ENCODE measurements at places on chromosomes 5 and 9.

DNA sequence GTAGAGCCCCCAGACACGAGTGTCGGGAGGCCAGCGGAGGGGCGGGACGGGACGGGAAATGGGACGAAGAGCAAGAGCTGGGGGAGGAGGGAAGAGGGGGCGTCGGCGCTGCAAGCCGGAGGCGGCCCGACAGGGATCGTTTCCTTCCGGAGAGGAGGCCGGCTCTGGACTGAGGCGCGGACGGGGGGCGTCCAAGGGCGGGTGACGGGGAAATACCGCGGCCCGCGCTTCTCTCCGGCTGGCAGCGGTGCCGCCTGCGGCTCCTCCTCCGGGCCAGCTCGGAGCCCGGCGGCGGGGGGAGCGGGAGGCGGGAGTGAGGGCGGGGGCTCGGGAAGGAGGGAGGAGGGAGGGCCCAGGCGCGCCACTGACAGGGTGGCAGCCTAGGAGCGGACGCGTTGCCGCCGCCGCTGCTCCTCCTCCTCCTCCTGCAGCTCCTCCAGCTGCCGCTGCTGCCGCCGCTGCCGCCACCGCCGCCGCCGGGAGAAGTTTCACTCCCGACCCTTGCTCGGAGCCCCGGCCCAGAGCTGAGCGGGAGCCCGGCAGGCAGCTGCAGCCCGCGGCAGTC is at the start of gene CHSY3:
Gene CHSY3 (plus strand): TSS at position 364 of the 565 bp plus-strand sequence.
- H3K27me3 ChIP-seq: no peaks in the 10 kb centered on the region
- H3K4me3 ChIP-seq: peak within 1 kb of the TSS; percentile 69
- H3K4me1 ChIP-seq: peaks cover 14% of the 10 kb centered on the region
- DNase-seq: peak; percentile 5
- H3K27ac ChIP-seq: peak within 1 kb of the TSS; percentile 76
- no peaks in the 10 kb centered on the region for H3K36me3 ChIP-seq

DNA sequence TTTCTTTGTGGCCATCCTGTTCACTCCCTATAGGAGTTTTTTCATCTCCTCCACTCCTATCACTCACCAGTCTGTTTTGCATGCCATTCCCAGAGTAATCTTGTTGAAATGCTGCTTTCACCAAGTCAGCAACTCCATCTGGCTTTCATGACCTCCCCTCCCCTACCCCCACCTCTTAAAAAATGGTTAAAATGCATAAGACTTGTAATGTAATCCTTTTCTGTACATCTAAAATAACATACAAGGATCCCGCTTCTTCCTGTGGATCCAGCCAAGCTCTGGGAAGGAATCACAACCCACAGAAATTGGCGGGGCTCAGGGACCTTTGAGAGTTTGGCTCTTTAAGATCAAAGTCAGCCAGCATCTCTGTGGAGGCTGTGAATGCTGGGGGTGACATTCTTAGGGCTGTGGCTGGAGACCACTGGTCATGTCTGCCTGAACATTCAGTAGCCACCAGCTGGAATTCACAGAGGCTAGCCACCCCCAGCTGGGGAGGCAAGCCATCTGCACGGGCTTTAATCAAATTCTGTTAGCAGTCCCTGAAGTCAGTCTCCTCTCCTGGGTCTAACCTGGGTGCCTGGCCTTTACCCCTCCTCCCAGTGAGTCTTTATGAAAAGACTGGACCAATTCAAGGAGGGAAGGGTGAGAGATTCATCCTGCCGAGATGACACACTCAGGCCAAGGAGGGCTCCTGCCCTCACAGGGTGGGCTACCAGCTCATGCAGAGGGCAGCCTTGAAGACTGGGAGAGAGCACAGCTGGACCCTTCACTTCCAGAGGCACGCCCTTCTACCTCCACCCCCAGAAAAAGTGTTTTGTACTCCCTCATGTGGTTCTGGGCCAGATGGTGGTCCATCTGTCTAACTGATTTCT is 132.9 kb downstream of the LIFR start:
- no peaks in the 10 kb centered on the region for H3K27me3 ChIP-seq
- H3K36me3 ChIP-seq: no peaks in the 10 kb centered on the region
- DNase-seq: no peak
- H3K27ac ChIP-seq: no peak overlapping the region
- no peak overlapping the region for H3K4me3 ChIP-seq

DNA sequence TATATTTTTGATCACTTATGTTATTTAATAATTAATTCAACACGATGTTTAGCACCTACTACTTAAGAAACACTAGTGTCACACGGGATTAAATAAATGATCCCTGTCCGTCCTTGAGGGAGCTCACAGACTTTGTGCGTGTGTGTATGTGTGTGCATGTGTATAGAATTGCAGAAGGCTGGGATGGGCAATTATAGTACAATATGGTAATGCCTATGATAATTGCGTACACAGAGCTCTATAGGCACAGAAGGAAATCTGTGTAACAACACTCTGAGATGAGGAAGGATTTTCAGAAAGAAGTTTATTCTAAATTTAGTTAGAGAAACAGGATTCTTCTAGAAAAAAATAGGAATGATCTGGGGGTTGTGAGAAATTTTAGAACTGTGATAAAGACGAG is 76.9 kb downstream of the CDH12 start:
- H3K27ac ChIP-seq: no peak overlapping the region
- H3K4me3 ChIP-seq: no peak overlapping the region
- DNase-seq: no peak
- H3K4me1 ChIP-seq: no peaks in the 10 kb centered on the region
- no peaks in the 10 kb centered on the region for H3K36me3 ChIP-seq

DNA sequence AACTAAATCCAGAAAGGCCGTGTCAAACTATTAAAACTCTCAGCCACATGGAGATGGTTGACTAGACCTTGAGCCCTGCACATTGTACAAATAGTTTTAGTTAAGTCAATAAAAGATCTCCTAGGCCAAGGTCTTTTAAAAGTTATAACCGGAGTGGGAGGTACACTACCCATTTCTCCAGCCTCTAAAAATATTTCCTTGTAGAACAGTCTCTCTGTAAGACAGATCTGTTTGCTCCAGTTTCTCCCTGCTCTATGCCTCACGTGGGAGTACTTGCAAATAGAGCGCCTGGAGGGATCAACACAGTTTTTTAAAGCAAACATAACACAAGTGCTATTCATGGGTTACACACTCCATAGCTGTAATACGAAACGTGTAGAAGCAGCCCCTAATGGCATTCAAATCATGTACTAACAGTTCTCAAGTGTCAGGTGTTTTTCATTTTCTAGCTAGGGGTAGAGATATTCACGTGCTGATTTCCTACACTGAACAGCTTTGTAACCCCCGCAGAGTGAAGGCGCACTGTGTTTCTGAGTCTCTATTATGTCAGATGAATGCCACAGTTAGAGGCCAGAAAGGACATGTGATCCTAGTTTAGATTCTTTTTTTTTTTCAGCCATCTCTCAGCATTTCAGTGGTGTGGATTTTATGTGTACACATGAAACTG is 703.4 kb upstream of the GRAMD2B start:
- DNase-seq: no peak
- H3K36me3 ChIP-seq: no peaks in the 10 kb centered on the region
- no peaks in the 10 kb centered on the region for H3K4me1 ChIP-seq
- H3K27ac ChIP-seq: no peak overlapping the region
- no peaks in the 10 kb centered on the region for H3K27me3 ChIP-seq
- H3K4me3 ChIP-seq: no peak overlapping the region

GRCh38 chr9:103661663-103662062 is 432.4 kb upstream of the SMC2 start:
- H3K27me3 ChIP-seq: no peaks in the 10 kb centered on the region
- no peak overlapping the region for H3K27ac ChIP-seq
- H3K4me3 ChIP-seq: no peak overlapping the region

DNA sequence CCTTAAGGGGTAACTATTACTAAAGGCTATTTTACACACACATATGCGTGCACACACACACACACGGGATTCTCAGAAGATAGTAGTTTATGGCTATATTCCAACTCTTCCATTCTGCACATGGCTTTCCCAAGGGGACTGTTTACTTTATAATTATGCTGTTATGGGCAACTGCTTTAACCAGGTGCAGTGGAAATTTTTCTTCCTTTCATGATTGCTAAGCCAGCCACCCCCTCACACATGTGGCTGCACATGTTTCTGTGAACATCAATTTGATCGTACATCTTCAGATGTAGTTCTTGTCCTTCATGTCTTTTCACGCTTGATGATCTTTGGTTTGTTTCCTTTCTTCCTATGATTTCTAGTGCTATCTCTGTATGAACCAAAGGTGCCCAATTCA is 37.0 kb downstream of the MRPS30 start:
- DNase-seq: no peak
- no peaks in the 10 kb centered on the region for H3K36me3 ChIP-seq
- H3K27ac ChIP-seq: no peak overlapping the region
- no peak overlapping the region for H3K4me3 ChIP-seq

- H3K27ac ChIP-seq: no peak overlapping the region
- H3K4me3 ChIP-seq: no peak overlapping the region
- no peak for DNase-seq
- H3K36me3 ChIP-seq: no peaks in the 10 kb centered on the region
Observed at GRCh38 chr9:34568133-34568532, 21.4 kb downstream of the CNTFR start.

GRCh38 chr5:67299231-67299735 is 102.7 kb upstream of the CD180 start:
- H3K4me1 ChIP-seq: peaks cover 39% of the 10 kb centered on the region
- H3K27me3 ChIP-seq: no peaks in the 10 kb centered on the region
- no peak for DNase-seq
- H3K36me3 ChIP-seq: no peaks in the 10 kb centered on the region
- H3K27ac ChIP-seq: peak overlapping the region; percentile 87
- H3K4me3 ChIP-seq: no peak overlapping the region

DNA sequence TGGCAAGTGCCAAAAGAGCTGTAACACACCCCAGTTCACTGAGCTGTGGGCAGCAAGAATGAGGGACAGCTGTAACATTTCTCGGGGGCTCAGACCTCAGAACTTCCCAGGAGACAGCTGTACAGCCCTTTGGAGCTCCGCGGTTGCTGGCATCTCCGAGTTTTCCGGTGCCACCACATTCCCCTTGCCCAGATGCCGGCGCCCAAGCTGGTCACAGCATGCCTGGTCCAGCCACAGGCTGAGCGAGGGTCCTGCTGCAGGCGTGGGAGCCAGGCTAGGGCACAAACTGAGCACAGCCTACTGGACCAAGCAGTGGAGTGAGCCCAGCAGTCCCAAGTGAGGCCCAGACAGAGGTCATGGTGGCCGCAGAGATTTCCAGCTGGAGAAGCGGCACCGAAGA is 797.7 kb upstream of the EDIL3 start:
- no peaks in the 10 kb centered on the region for H3K27me3 ChIP-seq
- no peaks in the 10 kb centered on the region for H3K36me3 ChIP-seq
- no peaks in the 10 kb centered on the region for H3K4me1 ChIP-seq
- no peak overlapping the region for H3K4me3 ChIP-seq

GRCh38 chr9:136437839-136438547 is 1.7 kb downstream of the INPP5E start:
- peak overlapping the region; percentile 99 for H3K4me3 ChIP-seq
- no peak overlapping the region for H3K27ac ChIP-seq
- peaks cover 5% of the 10 kb centered on the region for H3K36me3 ChIP-seq
- H3K27me3 ChIP-seq: no peaks in the 10 kb centered on the region
- no peak for DNase-seq

DNA sequence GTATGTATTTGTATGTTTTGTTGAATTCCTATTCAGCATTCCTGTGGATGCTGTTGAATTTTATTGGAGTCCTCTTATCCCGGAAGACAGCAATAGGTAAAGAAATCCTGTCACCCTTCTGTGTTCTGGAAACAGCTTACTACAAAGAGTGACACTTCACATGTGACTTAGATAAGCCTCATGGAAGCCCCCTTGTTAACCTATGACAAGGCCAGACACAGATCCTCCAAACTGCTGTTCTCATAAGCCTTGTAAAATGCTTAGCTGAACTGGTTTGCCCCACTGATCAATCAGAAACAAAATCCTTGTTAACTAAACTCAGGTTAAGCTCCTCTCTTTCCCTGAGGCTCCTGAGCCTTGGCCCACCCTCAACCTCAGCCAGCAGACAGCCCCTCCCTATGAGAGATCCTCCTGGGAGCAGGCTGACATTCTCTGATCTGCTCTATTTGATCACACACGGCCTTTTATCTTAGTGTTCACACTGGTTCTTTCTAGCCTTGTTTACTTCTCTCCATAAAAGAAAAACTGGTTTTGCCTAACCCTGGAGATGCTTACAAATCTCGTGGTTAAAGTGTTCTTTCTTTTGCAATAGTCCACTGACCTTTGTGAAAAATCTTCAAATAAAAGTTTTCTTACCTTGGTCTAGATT is 29.4 kb upstream of the ATP6V1G1 start:
- no peaks in the 10 kb centered on the region for H3K4me1 ChIP-seq
- H3K4me3 ChIP-seq: no peak overlapping the region
- no peak for DNase-seq
- no peaks in the 10 kb centered on the region for H3K27me3 ChIP-seq
- no peak overlapping the region for H3K27ac ChIP-seq

- no peak overlapping the region for H3K4me3 ChIP-seq
- H3K36me3 ChIP-seq: no peaks in the 10 kb centered on the region
- H3K4me1 ChIP-seq: peaks cover 41% of the 10 kb centered on the region
- DNase-seq: no peak
- no peaks in the 10 kb centered on the region for H3K27me3 ChIP-seq
Observed at GRCh38 chr5:100898504-100899346, 4.4 kb downstream of the ST8SIA4 start.
